ENCODE measurements at places on chromosomes 7 and 10. TPM values are rescaled to one million over a fixed set of nuclear protein-coding genes. Genes with fewer than 3 reads are reported as not detected.
A peak's percentile ranks its signal among the peaks of the same experiment; 100 is the strongest.

DNA sequence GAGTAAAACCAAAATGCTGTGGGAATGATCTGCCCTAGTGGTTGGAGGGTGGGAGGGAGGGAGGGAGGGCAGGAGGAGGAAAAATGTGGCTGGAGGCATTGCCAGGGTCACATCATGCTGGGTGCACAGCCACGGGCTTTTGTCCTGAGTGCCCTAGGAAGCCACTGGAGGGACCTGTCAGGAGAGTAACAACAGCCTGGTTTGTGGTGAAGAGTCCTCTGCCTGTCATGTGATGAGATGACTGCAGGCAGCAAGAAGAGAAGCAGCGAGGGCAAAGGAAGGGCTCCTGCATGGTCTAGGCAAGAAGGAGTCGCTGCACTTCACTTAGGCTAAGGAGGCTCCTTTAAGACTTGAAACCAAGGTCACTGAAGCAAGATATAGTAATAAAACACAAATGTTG is 65.6 kb downstream of the PKD1L1 start:
- no peak for DNase-seq

The CACNB2 gene
- 4.5 TPM for total RNA-seq

- no peak for DNase-seq
These were observed 124.0 kb downstream of the WDR37 start for GRCh38 chr10:1180071-1180730.

DNA sequence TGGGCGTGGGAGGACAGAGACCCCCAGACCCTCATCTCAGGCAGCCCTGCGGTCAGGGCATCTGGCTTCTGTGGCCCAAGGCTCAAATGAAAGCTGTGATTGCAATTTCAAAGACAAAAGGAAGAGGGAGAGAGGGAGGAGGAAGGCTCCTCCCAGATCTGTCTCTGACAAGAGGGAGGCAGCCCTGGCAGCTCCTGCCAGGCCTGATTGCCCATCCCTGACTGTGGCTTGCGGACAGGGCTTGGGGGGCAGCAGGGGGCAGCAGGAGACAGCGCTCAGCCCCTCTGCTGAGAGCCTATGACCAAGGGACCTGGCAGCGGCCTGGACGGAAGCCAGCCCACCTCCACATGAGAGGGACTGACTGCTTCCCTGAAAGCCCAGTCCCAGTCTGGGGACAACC is 91.8 kb downstream of the PTPRN2 start:
- DNase-seq: no peak

The GPNMB gene
- total RNA-seq: 152 TPM

The ZSCAN21 gene
- 14.7 TPM for total RNA-seq

DNA sequence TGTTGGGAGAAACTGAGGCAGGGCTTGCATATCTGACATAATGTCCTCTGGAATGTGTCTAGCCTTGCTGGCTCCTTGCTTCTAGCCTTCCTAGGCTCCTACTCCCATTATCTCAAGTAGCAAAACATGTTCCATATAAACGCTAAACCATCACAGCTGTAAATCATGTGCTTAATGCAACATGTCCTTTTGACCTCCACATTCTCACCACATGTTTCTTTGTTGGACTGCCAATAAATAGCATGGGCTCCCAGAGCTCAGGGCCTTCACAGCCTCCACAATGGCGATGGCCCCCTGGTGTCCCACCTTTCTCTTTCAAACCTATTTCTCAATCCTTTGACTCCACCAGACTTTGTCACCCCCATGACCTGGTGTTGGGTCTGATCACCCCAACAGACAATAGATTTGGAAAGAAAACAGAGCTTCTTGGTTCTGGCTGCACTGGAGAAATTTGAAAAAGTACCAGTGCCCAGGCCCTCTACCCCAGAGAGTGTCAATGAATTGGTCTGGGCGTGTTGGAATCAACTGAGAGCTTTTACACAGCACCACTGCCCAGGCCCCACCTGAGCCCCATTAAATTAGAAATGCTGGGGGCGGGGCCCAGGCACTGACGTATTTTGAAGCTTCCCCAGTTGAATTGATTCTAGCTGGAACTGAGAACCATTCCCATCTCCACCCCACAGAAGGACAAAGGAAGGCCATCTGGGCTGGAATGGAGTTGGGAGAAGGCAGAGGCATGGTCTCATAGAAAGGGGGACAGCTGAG is 41.3 kb upstream of the GGCT start:
- DNase-seq: no peak

The CCDC3 gene
- total RNA-seq: 23.5 TPM

DNA sequence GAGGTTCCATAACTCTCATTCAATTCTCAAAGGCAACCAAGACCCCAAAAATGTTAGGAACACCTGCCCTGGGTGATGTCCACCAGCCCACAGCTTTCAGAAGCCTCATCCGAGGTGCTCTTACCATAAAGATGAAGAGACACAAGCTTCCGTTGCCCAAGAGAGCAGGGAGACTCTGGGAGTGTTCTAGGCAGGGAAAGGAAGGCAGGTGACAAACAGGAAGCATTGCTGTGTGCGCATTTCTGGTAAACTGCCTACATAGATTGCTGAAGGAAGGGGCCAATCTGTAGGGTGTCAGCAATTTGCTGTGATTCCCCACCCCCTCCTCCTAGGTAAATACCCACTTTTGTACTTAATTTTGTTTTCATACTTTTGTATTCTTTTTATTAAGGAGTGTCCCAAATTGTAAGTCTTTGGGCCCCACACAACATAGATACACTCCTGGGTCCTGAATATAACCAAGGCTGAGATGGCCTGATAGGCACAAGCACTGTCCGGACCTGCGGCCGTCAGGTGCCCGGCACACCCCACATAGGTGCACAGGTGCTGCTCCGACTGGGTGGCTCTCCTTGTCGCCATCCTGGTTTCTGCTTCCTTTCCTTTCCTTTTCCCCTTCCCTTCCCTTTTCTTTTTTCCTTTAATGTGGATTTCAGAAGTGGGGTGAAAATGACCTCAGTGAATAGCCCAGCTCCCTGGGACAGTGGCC is 51.4 kb upstream of the SMNDC1 start:
- no peak for DNase-seq

- DNase-seq: no peak
These were observed 77.5 kb upstream of the PDE1C start for GRCh38 chr7:32147546-32148268.

GRCh38 chr10:71244431-71245419 is 32.4 kb downstream of the UNC5B start:
- DNase-seq: no peak

DNA sequence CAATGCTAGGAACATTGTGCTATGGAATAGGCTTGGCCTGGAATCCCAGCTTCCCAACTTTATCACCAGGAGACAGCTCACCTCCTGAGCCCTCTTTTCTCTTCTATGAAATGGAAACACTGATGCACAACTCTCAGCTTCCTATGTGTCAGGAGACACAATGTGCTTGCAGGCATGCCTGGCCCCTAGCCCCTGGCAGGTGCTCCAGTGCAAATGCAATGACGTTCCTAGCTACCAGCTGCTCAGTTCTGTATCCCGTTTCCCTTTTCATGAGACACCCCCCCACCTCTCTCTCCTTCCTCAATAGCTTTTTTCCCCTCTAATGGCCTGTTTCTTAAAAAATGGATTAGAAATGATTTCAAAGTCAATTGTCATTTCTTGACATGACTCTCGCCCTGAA is 30.7 kb downstream of the HABP2 start:
- DNase-seq: no peak

DNA sequence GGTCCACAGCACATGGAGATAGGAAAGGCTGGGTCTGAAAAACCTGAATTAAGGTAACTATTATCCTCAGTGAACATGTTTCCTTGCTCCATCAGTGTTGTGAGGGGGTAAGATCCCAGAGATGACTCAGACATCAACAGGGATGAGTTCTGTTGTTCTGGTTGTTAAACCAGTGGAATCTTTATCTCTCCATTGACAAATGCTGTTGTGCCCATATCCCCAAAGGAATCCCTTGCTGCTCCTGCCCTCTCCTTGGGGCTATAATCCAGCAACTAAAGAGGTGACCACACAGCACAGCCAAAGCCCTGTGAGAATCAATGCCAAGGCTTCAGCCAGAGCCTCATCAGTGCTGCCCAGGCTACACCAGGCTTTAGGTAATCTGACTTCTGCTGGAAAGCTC is 113.4 kb downstream of the JAZF1 start:
- DNase-seq: no peak

The LLCFC1 gene
- not detected for total RNA-seq

DNA sequence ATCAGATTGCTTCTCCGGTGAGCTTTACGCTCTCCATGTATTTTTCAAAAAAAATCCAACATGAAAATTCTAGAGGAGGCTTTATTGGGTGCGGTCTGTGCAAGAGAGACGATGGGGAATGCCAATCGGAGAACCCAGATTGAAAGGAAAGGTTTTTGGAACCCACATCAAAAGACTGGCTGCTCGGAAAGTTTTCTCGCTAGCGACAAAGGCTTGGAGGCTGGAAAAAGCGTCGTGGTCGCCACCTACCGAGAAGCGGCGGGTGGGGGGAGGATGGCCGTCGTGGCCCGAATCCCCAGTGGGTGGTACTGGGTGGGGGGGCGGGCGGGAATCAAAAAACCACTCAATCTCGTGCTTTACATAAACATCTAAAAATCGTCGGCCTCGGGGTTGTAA is 1.1 kb upstream of the GTF2I start:
- no peak for DNase-seq

DNA sequence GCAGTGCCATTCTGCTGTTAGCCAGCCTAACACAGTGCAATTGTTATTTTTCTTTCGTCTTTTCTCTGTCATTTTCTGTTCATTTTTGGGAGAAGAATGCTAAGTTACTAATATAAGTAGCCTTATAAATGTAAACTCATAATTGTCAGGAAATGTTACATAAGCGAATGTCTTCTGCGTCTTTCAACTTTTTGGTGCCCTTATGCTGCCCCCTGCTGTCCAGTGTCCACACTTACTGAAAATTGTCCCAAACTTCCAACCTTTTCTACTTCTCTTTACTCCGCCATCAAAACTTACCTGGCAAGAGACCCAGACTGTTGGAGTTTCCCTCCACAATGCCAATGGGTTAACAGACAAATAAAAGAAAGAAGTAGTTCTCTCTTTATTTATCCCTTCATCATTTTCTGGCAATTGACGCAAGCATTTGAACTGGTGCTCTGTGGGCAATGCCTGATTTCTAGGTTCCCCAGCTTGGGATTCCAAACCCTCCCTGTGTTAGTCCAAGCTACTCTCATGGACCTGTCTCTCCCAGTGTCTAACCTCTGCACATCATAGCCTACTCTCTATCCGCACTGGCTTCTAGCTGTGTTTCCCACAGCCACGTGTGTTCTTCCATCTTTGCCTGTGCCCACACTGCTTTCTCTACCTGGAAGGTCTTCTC is 21.0 kb upstream of the EPC1 start:
- DNase-seq: peak; percentile 38

The PRR15 gene
- 7.5 TPM for total RNA-seq

DNA sequence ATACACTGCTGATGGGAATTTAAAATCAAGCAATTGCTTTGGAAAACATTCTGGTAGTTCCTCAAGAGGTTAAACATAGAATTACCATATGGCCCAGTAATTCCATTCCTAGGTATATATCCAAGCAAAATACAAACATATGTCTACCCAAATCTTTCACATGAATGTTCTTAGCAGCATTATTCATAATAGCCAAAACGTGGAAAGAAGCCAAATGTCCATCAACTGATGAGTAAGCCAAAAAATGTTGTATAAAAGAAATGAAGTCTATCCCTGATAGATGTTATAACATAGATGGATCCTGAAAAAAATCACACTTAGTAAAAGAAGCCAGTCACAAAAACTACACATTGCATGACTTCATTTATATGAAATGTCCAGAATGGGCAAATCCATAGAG is 893.0 kb downstream of the SORCS3 start:
- no peak for DNase-seq

GRCh38 chr7:86706406-86706805 is 62.7 kb downstream of the GRM3 start:
- no peak for DNase-seq

DNA sequence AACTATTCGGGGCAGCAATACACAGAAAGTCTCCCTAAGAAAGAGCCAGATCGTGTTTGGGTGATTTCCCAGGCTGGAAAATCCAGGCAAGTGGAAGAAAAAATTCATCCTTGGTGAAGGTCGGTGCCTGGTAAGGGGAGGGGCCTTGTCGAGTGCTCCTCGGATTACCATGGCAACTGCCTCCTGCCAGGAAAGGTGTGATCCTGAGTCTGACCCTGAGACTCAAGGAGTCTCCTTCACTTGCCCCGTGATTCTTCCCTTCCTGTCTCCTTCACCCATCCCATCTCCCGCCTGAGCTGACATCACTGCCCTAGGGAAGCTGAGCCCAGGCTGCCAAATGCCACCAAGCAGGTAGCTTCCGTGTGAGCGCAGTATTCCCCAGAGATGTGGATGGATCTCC is 112.2 kb downstream of the MYL10 start:
- no peak for DNase-seq

The TRIM50 gene
- total RNA-seq: not detected

DNA sequence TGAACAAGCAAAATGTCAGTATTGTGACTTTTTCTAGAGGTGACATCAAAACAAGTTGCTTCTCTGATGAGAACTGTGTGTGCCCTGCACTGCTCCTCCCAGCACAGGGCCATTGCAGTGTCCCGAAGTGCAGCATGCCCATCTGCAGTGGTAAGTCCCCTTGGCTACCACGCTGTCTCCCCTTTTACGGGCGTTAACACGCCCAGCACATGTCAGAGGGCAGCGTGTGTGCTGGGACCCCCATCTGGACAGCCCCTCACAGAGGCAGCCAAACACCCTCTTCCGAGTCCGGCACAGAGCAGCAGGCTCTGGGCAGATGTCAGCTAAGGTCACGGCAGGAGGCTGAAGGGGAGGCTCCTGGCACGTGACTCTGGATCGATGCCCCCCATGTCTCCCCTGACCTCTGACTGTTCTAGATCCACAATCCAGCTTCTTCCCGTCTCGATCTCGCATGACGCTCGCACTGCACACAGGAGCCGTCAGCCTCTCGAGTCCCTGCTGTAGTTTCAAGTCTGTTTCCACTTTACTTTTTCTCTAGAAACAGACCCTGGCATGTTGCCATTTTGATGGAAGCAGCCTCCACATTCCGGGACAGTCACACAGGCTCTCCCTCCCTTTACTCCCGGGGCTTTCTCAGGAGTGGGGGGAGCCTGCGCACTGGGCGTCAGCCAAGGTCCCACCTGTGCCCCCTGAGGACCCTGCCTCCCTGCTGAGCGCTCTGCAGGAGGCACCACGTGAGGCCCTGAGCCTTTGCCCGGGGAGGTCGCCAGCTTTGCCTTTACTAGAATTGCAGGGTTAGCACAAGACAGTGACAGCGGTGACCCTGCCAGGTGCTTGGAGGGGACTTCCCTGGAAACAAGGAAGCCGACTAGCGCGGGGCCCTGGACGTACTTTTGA is 133.8 kb downstream of the TCERG1L start:
- DNase-seq: no peak

GRCh38 chr10:86937502-86938154 is 19.8 kb downstream of the MMRN2 start:
- no peak for DNase-seq

GRCh38 chr10:77045085-77045484 is 592.5 kb downstream of the KCNMA1 start:
- no peak for DNase-seq

DNA sequence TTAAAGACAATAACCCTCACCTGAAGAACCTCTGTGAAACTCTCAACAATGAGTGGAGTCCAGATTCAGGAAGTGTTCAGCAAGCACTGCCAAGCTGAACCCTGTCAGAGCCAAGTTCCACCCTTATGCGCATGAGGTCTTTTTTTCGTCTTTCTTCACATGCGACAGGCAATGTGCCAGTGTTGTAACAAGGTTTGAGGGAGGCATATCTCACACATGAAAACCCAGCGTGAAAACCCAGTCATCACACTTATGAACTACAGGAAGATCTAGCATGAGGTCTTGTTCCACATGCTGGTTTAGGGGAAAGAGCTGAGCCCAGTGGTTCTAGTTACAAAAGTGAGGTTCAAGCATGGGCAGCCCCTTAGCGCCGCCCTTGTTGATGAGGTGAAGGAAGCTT is 49.7 kb downstream of the RABGEF1 start:
- no peak for DNase-seq

The PTPRE gene
- 89.7 TPM for total RNA-seq

GRCh38 chr10:90269699-90270098 is 568.3 kb downstream of the KIF20B start:
- DNase-seq: no peak

All from omental fat pad (tissue), 4 donors.